ENCODE measurements at places on chromosomes 16 and 17.

GRCh38 chr16:89200124-89200849, at the start of gene SLC22A31:
SLC22A31 (minus strand) TSS chr16:89200537; CDS start chr16:89200501, 36 bp downstream.
- DNase-seq = no peak

- DNase-seq = no peak
These were observed 6.1 kb upstream of the HIC1 start for GRCh38 chr17:2048805-2049204.

DNA sequence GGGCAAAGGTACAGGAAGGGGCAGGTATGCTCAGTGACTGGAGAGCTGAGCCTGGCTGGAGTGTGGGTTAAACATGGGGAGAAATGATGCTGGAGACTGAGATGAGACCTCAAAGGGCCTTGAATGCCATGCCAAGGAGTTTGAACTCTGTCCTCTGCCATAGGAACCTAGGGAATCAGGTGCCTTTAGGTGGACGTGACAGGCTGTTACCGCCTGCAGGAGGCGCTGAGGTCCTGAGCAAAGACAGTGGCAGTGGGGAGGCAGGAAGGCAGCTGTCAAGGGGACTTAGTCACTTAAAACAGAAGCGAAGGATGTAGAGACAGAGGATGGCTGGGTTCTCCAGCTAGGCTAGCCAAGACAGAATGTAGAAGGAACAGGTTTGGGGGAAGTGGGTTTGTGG, 9.1 kb downstream of the PSMB3 start:
- peak; percentile 35 for DNase-seq

DNA sequence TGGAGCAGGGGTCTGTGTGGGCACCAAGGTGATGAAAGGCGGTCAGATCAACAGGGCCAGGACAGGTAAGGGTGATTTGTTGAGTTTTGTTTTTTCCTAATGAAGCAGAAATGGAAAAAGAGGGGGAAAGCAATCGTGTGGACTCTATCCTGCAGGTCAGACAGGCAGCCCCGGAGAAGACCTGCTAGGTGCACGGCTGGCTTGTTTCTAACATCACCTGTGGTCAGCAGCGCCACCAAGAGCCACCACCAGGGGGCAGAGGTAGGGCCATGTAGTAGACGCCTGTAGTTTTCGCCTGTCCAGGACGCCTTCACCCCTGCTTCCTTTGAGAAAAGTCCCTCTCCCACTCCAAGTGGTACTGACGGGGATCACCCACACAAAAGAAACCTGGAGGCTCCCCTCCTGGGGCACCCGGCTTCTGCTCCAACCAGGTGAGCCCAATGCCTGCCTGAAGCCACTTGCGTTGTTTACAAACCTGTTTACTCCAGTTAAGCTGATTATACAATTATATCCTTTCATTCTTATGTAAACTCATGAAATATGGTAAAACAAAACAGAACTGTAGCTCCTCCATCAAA, 54.2 kb upstream of the SEC14L1 start:
- peak; percentile 88 for DNase-seq

DNA sequence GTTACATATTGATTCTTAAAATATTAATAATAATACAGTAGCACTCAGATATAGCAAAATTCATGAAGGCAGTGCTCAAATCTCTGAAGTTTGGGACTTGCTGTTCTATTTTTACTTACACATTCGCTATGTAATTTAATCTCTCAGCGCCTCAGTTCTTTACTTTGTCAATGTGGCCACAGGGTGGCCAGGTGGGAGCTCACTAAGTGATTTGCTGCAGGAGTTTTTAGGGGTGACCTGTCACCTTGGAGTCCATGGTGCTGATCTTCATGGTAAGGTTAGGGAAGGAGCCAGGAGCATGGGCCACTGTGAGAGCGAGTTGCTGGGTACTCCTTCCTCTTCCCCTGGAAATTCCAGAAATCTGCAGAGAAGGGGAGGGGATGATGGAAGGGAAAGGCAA, 28.1 kb downstream of the VWA3A start:
- DNase-seq = no peak

DNA sequence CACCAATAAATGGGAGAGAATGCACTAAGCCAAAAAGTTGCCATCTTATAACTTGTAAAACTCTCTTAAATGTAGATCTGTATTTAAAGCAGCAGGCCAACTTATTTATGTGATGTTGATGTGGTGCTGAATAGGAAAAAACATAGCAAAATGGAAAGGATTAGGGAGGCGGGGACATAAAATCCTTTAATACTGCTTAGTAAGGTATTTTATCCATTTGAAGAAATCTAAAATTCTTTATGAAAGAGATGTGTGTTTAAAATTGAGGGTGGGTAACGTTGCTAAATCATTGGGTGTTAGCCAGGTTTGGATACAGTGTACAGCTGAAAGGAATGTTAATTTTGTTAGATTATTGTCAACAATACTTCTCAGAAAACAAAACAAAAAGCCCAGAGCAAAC, 14.3 kb downstream of the SNTB2 start:
- DNase-seq = no peak
